ENCODE measurements at places on chromosomes 4 and X.

GRCh38 chr4:1981251-1982058, 27.3 kb downstream of the NELFA start:
- no peak for DNase-seq

DNA sequence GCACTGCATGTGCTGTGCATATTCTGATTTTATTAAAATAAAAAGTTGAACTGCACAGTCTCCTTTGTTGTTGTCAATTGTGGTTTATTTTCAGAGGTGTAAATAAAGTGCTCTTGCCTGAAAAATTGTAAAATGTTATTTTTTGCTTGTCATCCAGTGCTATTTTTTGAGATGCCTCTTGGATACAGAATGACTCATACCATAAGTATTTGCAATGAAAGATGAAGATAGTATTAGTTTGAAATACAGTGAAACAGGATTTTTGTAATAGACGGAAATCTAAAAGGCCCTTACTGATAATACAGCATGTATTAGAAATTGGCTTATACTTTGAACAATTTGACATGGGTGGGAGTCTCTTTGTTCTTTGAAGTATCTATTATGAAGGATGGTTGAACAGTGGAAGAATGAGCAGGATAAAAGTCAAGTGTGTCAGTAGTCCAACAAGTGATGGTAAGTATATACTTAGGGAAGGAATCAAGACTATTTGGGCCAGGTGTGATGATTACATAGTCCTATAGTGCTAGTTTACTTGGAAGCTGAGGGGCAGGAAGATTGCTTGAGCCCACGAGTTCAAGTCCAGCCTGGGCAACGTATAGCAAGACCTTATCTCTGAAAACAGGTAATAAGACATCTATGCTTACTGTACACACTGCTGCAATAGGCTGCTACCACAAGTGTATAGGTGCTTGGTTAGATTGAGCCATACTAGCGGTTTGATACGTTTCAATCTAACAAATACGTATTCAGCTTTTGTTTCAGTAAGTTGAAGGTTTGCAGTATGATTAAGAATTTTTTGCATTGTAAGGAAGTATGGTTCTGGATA, 16.4 kb downstream of the DDX3X start:
- DNase-seq: no peak

DNA sequence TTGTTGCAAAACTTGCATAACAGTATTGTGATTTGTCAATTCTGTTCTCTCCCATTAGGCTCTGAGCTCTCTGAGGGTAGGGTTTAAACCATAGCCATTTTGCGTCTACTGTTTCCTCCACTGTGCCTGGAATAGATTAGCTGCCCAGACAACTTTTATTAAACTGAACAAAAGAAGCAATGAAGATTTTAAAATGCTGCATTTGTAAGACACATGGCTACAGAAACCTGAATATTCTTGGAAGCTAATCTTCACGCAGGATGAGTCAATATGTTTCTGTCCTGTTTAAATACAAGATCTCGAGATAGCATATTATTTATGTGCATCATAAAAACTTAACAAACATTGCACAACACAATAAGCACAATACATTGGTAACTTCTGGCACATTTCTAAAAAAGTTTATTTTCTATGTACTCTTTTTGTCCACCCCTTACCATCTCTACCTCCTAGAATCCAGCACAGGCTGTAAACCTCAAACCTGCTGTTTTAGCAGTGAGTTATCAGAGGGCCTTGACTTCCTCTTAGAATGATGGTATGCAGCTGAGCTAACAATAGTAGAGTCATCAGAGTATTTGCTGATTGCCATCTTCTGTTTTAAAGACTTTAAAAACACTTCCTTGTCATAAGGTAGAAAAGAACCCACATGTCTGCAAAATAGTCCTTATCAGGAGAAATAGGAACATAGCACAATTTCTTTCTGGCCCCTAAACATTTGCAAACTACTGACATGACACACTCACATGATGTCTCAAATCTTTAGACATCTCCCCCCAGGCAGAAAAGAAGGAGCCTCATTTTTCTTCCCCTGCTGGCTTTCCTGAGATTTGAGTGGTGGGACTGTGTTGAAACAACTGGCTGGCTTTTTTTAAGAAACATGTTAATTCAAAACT, 10.6 kb upstream of the CCNG2 start:
- DNase-seq: no peak

- no peak for DNase-seq
Observed at GRCh38 chr4:8664976-8665375, 72.4 kb downstream of the CPZ start.

DNA sequence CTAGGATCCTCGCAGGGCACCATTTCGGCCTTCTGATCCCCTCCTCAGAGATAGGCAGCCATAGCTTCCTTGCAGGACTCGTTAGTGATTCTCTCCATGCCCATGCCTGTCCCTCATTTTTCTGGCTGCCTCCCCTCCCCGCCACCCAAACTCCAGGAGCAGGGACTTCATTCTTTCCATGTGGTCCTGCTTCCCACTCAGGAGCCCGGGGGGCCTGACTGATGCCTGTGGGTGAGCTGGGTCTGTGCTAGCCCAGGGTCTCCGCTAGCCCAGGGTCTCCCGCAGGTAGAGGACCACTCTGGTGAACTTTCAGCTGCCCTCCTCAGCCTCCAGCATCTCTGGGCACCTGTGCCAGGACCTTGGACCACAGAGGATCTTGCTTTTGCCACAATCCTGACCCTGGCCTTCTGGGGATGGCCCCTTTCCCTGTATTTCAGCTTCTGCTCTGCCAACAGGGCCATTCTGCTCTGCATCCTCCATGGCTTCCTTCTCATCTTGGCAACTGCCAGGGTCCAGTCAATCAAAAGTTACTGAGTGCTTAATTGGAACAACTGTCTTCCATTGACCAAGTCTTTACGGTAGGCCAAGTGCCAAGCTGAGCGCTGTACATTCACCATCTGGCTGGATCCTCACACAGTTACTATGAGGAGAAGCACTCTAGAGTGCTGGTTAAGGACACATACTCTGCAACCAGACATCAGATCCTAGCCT, 152.2 kb downstream of the EFNB1 start:
- DNase-seq: no peak

DNA sequence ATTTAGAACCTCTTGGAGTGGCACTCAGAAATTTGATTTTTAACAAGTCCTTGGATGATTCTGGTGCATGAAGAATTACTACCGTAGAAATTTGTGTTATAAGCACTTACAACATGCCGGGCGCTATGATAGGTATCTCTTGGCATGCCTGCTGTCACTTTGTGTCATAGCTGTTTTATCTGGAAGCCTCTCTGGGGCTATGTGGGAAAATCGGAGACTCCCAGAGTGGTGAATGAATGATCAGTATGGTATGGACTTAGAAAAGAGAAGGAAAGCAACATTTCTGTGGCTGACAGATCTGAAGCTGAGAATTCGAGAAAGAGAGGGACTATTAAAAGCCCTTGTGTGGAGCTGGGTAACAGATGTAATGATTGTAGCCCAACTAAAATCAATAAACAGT, 177.4 kb upstream of the MAMLD1 start:
- no peak for DNase-seq

- no peak for DNase-seq
Observed at GRCh38 chr4:186739802-186740434, 16.3 kb upstream of the FAT1 start.

DNA sequence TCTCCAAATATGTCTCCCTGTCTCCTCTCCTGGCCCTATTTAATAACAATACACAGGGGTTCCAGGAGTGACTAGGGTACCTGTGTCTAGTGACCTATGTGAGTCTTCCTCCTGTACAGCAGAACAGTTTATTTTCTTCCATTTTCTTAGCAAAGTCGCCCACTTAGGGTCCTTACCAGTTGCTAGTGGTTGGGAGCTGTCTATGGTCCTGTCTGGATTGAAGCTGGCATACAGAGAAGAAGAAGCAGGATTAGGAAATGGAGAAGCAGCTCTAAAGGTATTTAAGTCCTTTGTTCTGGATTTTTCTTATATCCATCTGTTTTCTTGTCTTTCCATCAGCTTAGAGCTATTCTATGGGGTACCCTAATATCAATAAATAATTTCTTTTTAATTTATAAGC, 587.1 kb upstream of the CPEB2 start:
- DNase-seq: no peak

GRCh38 chrX:41684138-41684537, 4.6 kb upstream of the GPR34 start:
- no peak for DNase-seq

GRCh38 chrX:129145840-129146272, 377.4 kb downstream of the SMARCA1 start:
- DNase-seq: no peak

DNA sequence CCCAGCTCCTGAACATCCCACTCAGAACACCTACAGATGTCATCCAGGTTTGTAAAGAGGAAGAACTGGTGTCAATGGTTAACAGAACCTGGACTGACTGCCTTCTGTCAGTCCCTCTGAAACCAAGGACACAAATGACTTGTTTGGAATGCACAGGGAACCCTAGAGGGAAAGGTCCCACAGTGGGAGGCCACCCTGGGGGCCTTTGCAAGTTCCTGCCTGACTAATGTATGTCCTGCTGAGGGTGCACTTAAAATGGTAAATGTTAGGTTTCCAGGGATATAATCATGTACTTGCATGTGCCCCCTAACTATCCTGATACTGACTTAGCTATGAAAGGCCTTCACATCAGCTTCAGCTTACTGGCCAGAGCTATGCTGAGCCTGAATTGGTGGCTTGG, 15.0 kb upstream of the XAGE2 start:
- no peak for DNase-seq

DNA sequence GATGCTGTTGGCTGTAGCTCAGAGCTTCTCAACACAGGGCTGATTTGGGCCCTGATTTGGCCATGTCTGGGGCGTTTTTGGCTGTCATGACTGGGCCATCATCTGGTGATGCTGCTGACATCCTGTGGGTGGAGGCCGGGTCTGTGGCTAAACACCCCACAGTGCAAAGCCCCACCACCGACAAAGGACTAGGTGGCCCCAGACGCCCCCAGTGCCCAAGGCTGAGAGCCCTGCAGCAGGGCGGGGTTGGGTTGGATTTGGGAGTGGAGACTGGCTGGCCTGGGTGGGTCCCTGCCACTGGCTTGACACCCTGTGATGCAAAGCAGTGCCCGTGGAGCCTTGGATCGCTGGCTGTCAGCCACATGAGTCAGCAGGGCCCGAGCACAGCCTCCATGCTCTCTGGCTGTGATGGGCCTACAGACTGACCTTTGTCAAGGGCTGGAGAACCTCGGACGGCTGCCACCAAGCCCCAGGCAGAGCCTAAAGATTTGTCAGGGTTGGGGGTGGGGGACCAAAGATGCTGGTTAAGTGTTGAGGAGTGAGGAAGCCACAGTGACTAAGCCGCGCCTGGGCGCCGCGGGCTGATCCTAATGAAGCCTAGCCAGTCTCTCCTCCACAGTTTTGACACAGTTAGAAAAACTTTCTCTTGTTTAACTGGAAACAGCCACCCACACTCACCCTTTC, 28.3 kb downstream of the CYTL1 start:
- no peak for DNase-seq

DNA sequence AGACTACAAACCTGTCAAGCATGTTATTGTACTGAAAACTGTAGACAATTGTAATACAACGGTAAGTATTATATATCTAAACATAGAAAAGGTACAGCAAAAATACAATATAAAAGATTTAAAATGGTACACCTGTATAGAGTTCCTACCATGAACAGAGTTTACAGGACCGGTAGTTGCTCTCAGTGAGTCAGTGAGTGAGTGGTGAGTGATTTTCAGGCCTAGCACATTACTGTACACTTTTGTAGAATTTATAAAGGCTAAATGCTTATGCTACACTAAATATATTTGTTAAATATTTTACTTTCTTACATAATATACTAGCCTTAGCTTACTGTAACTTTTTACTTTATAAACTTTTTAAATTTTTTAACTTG, 37.4 kb downstream of the PDGFC start:
- DNase-seq: no peak

DNA sequence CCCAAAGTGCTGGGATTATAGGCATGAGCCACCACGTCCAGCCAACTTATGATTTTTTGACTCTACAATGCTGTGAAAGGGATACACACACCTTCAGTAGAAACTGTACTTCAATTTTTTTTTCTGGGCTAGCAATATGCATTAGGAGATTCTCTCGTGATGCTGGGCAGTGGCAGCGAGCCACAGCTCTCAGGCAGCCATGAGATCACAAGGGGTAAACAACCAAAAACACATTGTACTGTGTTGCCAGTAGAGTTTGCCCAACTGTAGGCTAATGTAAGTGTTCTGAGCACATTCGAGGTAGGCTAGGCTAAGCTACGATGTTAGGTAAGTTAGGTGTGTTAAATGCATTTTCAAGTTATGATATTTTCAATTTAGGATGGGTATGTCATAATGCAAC, 25.7 kb downstream of the RAB33A start:
- no peak for DNase-seq

GRCh38 chrX:148316446-148316845, 184.0 kb upstream of the AFF2 start:
- DNase-seq: no peak

- no peak for DNase-seq
Observed at GRCh38 chr4:186240848-186241491, 13.7 kb downstream of the KLKB1 start.

DNA sequence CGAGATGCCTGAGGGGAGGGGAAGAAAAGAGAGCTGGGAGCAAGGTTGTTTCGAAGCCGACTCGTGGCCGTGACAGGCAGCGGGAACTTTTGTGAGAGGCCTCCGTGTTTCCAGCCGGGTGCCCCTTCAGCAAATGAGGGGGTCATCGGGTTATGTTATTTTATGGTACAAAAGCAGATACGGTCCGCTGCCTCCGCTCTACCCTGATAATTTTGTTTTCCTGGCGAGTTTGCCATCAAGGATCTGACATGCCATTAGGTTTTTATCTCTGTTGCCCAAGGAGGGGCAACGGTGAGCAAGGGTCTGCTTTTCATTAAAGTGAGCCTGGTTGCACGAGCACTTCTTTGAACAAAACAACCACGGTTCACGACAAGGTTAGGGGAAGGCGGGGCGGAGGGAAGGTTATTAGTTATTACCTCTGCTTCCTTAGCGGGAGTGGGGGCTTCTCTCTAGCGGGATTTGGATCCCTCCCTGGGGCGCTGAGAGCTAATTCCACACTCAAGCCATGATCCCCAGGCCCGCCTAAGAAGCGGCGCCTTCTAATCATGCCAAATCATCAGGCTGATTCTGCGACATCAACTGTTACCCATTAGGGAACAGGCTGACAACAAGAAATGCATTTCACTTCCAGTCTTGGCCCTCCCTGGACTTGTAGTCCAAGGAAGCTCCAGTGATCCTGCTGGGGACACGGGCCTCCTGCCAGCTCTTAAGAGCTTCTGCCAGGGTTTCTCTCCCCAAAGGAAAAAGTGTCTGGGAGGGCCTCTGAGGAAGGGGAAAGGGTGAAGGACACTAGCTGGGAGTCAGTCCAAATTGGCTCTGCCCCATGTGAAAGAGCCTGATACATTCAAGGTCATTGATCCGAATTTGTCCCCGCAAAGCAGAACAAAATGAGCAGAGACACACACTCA, 617.7 kb downstream of the MID1IP1 start:
- DNase-seq: no peak

- no peak for DNase-seq
Observed at GRCh38 chrX:47146121-47146935, 1.3 kb downstream of the RBM10 start.

- no peak for DNase-seq
Observed at GRCh38 chr4:7361280-7361895, 73.3 kb downstream of the PSAPL1 start.

All from stimulated activated CD8-positive, alpha-beta memory T cell treated with anti-CD3 and anti-CD28 coated beads, Interleukin-12 subunit alpha, Interleukin-12 subunit beta, amount 100 ng/mL, for 1 hour (primary cell).